ENCODE measurements at places on chromosomes 12 and 14. TPM values are rescaled to one million over a fixed set of nuclear protein-coding genes. Genes with fewer than 3 reads are reported as not detected.

The JAG2 gene
- total RNA-seq: not detected

DNA sequence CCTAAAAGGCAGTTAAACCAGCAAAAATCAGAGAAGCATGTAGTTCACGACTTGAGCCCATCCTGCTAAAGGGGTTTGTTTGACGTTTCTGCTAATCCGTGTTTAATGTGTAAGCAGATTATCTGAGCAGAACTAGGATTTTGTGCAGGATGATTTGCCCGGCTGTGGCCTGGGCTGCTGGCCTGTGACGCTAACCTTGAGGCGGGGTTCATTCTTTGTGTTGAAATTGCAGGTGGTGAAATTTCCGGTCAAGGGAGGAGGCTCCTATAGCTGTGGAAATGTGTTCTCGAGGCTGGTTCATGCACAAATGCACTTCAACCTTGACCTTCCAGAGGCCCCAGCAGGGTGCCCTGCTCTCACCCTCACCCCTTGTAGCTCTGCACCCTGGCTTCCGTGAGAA is 63.7 kb downstream of the SLC24A4 start:
- peaks cover 26% of the 10 kb centered on the region for H3K4me1 ChIP-seq
- DNase-seq: peak; percentile 77
- H3K4me3 ChIP-seq: no peak overlapping the region

- DNase-seq: no peak
- H3K4me3 ChIP-seq: no peak overlapping the region
- no peaks in the 10 kb centered on the region for H3K36me3 ChIP-seq
- no peak overlapping the region for H3K27ac ChIP-seq
Measured at GRCh38 chr12:47377414-47378221, 297.9 kb upstream of the AMIGO2 start.

GRCh38 chr14:87805315-87805723 is 187.7 kb downstream of the GALC start:
- peak; percentile 9 for DNase-seq
- H3K27ac ChIP-seq: no peak overlapping the region
- H3K27me3 ChIP-seq: no peaks in the 10 kb centered on the region
- no peaks in the 10 kb centered on the region for H3K4me1 ChIP-seq
- no peak overlapping the region for H3K4me3 ChIP-seq
- no peaks in the 10 kb centered on the region for H3K36me3 ChIP-seq

GRCh38 chr14:105315941-105316576 is 1.5 kb downstream of the PACS2 start:
- no peak for DNase-seq
- no peak overlapping the region for H3K27ac ChIP-seq
- peak overlapping the region; percentile 94 for H3K4me3 ChIP-seq
- H3K4me1 ChIP-seq: peaks cover 24% of the 10 kb centered on the region

DNA sequence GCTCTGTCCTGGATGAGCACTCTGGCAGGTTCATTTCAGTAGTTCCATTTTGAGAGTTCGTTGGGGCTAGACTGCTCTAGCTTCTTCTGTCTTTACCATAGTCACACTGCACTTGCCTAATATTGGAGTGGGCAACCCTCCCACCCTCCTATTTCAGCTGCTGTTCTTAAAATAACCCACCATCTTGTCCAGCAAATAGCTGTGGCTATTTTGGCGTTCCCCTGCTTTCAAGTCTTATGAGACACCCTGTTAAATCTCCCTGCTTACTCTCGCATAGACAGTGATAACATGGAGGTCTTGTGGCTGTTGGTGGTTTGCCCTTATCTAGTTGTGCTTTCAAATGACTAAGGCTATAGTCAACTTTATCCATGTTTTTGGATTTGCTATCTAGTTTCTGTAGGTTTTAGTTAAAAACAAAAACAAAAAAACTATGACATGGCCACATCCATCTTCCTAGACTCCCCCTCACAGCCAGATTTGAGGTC is 65.5 kb downstream of the LRP6 start:
- no peak overlapping the region for H3K4me3 ChIP-seq
- H3K4me1 ChIP-seq: no peaks in the 10 kb centered on the region
- no peak overlapping the region for H3K27ac ChIP-seq
- no peak for DNase-seq

- H3K27ac ChIP-seq: no peak overlapping the region
- no peak overlapping the region for H3K4me3 ChIP-seq
- H3K36me3 ChIP-seq: no peaks in the 10 kb centered on the region
- no peaks in the 10 kb centered on the region for H3K27me3 ChIP-seq
- H3K4me1 ChIP-seq: peaks cover 68% of the 10 kb centered on the region
- no peak for DNase-seq
Measured at GRCh38 chr12:108727161-108727560, 4.2 kb downstream of the CORO1C start.

- DNase-seq: no peak
- H3K27ac ChIP-seq: no peak overlapping the region
- peaks cover 8% of the 10 kb centered on the region for H3K4me1 ChIP-seq
- H3K4me3 ChIP-seq: no peak overlapping the region
Measured at GRCh38 chr12:1797011-1797901, 23.1 kb upstream of the LRTM2 start.
